ENCODE measurements at places on chromosomes 6 and 20.

DNA sequence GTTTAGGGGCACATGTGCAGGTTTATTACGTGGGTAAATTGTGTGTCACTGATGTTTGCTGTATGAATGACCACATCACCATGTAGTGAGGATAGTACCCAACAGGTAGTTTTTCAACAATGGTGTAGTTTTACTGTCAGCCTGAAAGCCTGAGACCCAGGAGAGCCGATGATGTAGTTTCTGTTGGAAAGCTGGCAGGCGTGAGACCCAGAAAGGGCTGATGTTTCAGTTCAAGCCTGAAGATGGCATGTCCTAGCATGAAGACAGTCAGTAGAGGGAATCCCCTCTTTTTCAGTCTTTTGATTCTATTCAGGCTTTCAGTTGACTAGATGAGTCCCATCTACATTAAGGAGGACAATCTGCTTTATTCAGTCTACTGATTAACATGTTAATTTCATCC is 96.7 kb downstream of the KLHL32 start:
- DNase-seq = no peak

GRCh38 chr6:106997392-106998158 is 23.0 kb upstream of the CD24 start:
- DNase-seq = peak; percentile 57

DNA sequence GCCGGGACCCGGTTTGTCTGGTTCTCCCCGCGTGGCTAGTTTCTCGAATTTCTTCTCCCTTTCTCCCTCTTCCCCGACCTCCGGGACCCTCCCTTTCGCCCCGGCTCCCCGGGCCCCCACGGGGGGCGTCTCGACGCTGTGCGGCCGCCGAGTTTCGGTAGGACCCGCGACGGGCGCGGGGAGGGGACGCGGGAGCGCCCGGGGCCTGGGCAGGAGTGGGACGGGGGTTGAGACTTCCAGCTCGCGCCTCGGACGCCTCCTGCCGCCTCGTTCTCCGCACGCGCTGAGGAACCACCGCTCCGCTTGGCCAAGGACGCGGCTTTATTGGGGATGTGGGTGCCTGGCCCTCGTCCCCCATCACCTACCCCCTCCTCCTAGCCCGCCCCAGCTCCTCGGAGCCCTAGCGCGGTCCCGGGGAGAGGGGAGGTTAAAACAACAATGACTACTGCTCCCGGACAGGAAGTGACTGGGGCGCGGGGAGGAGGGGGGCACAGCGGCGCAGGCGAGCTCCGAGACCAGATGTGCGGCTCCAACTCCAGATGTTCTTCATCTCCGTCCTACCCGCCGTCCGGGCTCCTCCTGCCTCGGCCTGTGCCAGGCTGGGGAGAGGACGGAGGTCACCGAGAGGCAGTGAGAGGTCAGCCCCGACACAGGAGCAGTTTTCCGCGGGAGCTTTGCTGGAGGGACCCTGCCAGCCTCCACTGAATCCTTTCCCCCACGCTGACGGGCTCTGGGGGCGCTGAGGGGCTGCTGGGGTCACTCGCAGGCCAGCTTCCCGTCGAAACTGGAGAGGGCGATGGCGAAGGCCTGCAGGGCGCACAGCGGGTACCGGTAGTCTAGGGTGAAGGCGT is 917 bp upstream of the TEAD3 start:
- DNase-seq = peak; percentile 89

DNA sequence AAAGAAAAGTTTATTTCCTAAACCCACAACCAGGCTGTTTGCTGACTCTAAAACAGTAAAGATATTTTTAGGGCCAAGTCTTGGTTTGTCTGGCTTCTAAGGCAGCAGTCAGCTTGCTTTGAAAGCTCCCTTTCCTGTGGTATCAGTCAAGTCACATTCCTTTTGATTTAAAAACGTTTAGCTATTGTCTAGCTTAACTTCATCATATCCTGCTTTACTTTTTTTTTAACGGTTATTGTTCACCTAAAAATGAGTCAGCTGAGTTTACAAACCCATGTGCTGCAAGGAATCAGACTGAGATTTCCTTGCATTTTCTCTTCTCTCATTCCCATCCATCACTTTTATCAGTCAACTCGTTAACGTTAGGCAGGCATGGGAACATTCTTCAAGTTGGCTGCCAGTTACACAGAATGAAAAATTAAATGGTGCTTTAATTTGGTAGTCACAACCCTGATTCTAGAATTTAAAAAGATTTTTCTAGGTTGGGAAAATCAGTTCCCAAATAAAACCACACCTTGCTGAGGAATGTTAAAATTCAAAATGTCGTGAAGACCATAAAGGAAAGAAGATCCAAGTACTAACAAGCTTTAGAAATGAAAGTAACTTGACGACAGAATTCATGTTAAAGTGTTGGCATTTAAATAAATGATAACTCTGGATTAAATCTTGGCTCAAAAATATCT is 45.9 kb downstream of the ELOVL5 start:
- DNase-seq = peak; percentile 77

- no peak for DNase-seq
Observed at GRCh38 chr20:17202673-17203072, 24.2 kb upstream of the PCSK2 start.

GRCh38 chr6:107692351-107692750 is 131.8 kb downstream of the SCML4 start:
- DNase-seq = no peak

- DNase-seq = no peak
Observed at GRCh38 chr6:54899986-54900385, 53.4 kb downstream of the FAM83B start.

DNA sequence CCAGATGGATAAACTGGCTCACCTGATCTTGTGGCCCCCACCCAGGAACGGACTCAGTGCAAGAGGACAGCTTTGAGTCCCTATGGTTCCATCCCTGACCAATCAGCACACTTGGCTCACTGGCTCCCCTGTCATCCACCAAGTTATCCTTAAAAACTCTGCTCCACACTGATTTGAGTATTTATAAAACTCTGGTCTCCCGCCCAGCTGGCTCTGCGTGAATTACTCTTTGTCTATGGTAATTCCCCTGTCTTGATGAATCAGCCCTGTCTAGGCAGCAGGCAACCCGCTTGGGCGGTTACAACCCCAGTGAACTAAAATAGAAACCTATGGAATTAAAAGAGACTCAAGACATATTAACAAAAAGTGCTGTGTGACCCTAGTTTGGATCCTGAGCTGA is 38.1 kb upstream of the CD83 start:
- DNase-seq = no peak
